ENCODE measurements at places on chromosomes 1 and 21. TPM values are rescaled to one million over a fixed set of nuclear protein-coding genes. Genes with fewer than 3 reads are reported as not detected.

Gene TMEM63A
- 26.4 TPM for total RNA-seq

DNA sequence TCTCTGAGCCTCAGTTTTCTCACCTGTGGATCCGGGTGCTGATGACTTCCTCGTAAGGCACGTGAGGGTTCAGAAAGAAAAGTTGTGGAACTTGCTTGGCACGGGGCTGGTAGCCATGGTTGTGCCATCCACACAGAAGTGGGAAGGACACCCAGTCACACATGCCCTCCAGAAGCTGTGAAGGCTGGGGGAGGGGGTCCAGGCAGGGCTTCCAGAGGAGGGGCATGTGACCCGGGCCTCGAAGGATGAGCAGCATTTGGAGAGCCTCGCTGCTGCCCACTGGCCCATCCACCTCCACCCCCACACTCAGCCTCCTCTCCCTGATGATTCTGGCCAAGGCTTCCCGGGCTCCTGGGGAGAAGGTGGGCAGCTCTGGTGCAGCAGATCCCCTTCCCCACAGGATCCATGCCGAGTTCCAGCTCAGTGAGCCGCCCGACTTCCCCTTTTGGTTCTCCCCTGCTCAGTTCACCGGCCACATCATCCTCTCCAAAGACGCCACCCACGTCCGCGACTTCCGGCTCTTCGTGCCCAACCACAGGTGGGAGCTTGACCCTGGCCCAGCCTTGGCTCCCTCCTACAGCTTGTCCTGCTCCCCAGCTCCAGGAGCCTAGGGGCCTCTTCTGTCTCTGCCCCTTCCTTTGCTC is 9.4 kb downstream of the SELENON start:
- no peak for DNase-seq

DNA sequence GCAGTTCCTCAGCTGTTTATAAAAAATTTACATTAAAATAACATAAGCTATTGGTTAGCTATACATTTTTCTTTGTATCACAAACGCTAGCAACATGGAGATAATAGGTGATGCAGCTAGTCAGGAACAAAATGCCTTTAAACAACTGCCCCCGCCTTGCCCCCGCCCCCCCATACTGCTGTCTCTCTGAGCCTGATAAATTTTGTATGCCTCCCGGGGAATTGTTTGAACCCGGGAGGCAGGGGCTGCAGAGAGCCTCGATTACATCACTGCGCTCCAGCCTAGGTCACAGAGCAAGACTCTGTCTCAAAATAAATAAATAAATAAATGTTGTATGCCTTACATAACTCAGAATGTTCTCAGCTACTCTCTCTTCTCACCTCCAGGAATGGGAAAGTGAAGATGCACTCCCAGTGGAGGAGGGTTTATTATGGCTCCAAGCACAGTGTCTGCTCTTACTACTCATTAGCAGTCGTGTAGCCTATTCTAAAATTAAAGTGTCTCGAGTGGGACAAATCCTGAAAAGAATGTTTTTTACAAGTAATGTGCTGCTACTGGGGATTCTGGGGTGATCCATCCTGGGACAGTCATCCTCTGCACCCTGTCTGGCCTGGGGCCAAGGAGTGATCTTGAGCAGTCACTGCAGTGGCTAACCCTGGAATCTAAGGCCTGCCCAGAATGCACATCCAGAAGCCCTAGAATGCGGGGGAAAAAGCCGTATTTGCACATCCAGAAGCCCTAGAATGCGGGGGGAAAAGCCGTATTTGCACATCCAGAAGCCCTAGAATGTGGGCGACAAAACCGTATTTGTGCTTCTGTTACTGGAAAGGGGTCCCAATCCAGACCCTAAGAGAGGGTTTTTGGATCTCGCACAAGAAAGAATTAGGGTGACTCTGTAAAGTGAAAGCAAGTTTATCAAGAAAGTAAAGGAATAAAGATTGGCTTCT is 39.4 kb upstream of the ZNF496 start:
- no peak for DNase-seq

- DNase-seq, result no peak
Observed at GRCh38 chr1:236685917-236686814, at the start of gene ACTN2. Gene ACTN2, plus strand, starts transcription at chr1:236686499. Its CDS starts 175 bp downstream, at chr1:236686674.

GRCh38 chr1:117740496-117740895 is 134.6 kb downstream of the TENT5C start:
- DNase-seq, result no peak

Gene SIK1
- 4.4 TPM for total RNA-seq

DNA sequence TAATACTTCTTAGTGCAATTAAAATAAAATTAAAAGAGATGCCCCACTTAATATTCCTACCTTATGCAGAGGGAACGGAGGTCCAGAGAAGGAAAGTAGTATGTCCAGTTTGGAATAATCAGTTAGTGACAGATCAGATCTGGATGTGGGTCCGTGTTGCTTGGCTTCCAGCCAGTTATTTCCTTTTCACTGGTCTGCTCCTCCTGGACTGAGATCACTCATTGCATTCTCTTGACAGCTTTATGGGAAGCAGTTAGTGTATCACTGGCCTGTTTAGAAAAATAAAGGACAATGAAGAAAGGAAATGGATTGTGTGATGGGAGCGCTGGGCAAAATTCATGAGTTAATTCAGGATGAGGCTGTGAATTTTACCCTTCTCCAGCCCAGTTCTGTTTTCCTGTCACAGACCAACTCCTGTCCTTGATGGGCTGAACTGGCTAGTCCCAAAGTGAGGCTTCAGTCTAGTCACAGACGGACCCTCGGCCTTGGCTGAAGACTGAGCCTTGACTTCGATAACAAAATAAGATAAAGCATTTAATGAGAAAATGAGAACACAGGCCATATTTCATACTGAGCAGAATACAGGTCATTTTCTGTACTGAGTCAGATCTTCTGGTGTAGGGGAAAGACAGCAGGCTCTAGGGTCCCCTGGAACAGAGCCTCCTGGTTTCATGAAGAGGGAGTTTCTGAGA is 85.2 kb upstream of the TRABD2B start:
- DNase-seq, result no peak

Gene SFN
- not detected for total RNA-seq

Gene AMY1C
- not detected for total RNA-seq

Gene SYCP1
- total RNA-seq, result not detected

GRCh38 chr21:36175771-36176565 is 19.3 kb downstream of the DOP1B start:
- DNase-seq, result no peak
